ENCODE measurements at places on chromosomes 13 and 19.

GRCh38 chr13:87820241-87820640 is 149.1 kb downstream of the SLITRK5 start:
- DNase-seq, result no peak

DNA sequence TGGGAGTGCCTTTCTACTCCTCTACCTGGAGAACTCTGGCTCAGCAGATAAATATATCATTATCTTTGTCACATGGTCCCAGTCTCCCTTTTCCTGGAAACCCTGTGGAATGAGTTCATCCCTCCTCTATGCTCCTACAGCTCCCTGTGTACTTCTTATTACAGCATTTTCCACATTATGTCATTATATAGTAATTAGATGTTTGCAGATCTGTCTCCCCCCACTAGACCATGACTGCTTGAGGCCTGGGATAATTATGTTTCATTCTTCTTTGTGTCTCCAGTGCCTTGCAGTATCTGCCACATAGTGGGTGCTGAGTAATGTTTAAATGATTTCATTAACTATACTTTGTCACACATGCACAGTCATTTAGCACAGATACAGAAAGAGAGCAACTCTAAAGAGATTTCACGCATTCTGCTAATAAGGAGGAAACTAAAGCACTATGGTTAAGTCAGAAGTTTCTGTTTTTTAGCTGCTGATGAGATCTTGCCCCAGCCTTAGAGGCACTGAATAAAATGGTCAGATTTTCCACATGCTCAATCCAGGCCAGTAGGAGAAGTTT is 66.1 kb upstream of the DIAPH3 start:
- DNase-seq, result no peak

- no peak for DNase-seq
Measured at GRCh38 chr13:89832827-89833226, 1514.7 kb upstream of the MIR17HG start.

- DNase-seq, result no peak
Measured at GRCh38 chr13:111117961-111118360, 2.9 kb downstream of the ARHGEF7 start.

GRCh38 chr19:5489551-5489950 is 34.3 kb downstream of the ZNRF4 start:
- DNase-seq, result no peak

DNA sequence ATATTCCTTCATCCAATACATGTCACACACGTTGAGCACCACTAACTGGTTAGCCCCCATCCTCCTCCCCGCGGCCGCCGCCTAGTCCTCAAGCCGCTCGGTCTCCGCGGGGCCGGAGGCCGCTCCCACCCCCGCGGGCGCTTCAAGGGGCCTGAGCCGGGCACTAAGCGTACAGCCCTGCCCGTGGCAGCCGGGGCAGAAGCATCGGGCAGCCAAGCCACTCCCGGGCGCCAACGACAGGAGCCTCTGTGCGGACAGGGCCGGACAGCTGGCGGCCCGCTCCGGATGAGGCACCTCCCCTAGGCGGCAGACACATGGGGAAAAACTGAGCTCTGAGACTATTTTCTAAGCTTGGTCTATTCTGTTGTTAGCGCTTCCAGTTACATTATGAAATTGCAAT is 2.8 kb upstream of the ZNF543 start:
- DNase-seq, result no peak

GRCh38 chr19:58572026-58572817 is 913 bp downstream of the MZF1 start:
- DNase-seq, result no peak

DNA sequence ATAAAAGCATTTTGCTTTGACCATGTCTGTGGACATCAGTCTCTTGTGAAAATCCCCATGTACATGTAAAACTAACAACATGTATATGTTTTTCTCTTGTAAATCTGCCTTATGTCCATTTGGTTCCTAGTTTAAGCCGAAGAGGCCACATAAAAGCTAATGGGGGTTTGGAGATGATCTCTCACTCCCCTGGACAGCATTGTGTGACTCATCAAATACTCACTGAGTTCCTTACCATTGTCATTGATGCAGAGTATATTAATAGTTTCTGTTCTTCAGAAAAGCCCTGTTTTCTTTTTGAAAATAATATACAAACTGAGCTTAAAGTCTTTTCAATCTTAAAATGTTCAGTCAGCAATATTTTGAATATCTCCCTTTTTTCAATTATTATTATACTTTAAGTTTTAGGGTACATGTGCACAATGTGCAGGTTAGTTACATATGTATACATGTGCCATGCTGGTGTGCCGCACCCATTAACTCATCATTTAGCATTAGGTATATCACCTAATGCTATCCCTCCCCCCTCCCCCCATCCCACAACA is 536.7 kb upstream of the HTR2A start:
- no peak for DNase-seq

DNA sequence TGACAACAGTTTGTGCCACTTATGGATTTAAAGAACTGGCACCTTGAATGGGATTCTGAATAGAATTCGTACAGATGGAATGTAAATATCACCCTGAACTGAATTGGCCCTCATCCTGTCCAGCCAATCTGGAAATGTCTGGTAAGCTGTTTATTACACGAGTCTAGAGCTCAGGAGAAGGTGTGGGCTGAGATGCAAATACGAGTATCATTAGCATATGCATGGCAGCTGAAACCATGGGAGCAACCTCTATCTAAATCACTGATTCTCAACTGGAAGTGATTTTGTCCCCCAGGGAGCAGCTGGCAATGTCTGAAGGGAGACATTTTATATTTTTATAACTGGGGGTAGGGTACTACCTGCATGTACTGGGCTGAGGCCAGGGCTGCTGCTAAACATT is 15.6 kb upstream of the VWA8 start:
- no peak for DNase-seq

GRCh38 chr19:51565583-51565982 is 5.5 kb upstream of the ZNF175 start:
- DNase-seq, result no peak

DNA sequence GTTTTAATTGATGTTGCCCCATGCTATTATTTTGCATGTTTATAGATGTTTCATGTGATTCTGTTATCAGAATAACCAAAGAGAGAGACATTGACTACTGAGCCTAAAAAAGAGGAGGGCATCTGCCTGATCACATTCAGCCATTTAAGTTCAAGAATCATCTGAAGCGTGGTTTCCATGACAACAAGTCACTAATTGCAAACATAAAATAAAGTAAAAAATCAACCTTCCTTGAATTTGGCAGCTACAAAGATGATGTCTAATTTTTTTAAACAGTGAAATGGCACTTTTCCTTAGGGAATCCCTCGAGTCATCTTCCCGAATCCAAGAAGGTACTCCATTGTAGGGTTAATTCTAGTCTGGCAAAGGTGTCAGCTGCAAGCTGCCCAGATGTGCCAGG is 884.2 kb downstream of the DIAPH3 start:
- DNase-seq, result no peak

DNA sequence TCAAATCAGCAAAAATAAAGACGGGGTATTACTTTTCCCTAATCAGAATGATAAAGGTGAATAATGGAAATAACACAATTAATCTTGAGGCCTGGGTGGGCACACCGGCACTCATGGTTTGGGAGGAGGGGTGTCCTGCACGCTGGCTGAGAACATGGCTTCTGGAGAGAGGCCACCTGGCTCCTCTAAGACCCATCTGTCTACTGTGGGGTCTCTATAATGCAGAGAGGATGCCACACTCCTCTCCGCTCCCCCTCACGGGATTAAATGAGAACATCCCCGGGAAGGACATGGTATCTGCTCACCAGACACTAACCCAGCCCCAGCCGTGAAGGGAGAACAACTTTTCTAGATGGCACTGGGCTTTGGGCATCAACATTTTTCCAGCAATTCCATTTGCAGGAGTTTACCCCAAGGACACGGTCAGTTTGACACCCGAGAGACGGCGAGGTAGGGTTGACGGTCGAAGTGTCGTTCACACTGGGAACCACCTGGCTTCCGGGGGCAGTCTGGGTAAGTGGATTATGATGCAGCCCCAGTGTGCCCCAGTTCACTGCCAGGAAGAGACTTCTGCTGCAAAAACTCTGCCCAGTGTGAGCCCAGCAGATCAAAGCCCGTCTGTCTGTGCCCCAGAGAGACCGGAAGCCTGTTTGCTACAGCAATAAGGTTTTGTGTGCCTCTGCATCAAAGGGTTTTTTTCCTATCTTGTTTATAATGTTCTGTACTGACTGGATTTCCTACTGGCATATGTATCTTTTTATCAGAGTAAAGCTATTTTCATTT is 56.6 kb downstream of the CEBPG start:
- DNase-seq, result no peak

- DNase-seq, result no peak
Measured at GRCh38 chr19:34489175-34489574, 7.6 kb downstream of the WTIP start.

DNA sequence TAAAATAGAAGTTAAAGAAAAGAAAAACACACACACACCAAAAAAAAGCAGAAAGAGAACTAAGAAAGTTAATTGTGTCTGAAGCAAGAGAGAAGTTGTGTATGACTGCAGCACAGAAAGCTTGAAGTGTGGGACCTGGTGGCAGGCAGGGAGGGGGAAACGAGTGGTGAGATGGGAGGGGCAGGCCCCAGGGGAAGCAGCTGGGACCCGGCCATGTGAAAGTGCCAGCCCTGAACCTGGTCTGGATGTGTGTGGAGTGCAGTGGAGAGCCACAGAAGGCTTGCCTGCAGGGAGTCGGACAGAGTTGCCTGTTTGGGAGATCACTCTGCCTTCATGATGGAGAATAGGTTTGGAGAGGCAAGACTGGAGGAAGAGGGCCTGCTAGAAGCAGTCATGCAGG is 199.0 kb downstream of the GGACT start:
- no peak for DNase-seq

GRCh38 chr19:39297931-39298634 is 1.9 kb downstream of the IFNL1 start:
- no peak for DNase-seq

- DNase-seq, result peak; percentile 25
Measured at GRCh38 chr13:41216160-41216559, 21.8 kb upstream of the KBTBD7 start.

- DNase-seq, result no peak
Measured at GRCh38 chr13:43061496-43062280, 38.3 kb downstream of the DNAJC15 start.

DNA sequence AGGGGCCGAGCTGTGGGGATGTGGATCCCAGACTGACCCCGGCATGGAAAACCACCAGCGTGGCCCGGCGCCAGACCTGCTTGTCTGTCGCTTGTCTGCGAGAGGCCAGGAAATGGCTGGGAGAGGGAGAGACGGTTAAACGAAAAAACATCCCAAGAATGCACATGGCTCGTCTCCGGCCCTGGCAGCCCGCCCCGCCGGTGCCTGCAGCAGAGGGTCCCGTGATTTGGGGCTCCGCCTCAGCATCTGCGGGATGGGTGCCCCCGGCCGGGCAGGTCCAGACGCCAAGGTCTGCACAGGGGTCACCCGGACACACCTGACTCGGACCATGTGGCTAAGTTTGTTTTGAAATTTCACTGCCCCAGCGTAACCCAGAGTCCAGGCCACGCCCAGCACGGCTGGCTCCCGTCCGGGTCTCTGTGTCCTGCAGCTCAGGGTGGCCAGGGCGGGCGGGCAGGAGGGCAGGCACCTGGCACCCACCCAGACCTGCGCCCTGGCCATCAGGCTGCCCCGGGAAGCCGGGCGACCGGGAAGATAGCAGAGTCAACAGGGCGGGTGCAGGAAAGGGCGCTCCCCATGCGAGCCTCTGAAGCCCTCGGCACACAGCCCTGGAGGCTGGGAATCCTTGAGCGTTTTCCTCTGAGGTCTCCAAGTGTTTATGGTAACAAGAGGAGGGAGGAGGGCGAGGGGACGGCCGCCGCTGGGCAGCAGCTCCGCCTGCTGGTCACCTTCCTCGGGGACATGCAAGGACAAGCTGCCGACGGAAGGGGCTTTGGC is 103.2 kb downstream of the GADD45B start:
- peak; percentile 70 for DNase-seq

DNA sequence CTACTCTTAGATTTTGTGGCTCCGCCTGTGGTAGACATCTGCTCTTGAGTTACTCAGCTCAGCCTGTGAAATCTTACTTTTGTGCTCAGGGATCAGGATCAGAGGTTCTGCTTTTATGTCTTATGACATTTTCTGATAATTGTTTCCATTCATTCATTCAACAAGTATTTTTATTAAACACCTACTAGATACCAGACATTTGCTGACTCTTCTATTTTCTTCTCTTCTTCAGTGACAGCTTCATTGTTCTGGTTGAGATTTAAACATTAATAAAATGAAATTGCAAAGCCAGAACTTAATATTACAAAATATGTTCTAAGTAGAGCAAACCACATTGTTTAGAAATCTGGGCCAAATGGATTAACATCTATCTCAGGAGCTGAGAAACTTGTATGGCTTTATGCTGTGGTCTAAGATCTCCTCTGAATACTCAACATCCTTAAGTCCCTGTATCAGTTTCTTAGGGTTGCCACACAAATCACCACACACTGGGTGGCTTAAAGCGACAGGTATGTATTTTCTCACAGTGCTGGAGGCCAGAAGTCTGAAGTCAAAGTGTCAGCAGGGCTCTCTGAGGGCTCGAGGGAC is 15.8 kb upstream of the MICU2 start:
- no peak for DNase-seq

- no peak for DNase-seq
Measured at GRCh38 chr13:100637380-100637779, 37.2 kb downstream of the TMTC4 start.

DNA sequence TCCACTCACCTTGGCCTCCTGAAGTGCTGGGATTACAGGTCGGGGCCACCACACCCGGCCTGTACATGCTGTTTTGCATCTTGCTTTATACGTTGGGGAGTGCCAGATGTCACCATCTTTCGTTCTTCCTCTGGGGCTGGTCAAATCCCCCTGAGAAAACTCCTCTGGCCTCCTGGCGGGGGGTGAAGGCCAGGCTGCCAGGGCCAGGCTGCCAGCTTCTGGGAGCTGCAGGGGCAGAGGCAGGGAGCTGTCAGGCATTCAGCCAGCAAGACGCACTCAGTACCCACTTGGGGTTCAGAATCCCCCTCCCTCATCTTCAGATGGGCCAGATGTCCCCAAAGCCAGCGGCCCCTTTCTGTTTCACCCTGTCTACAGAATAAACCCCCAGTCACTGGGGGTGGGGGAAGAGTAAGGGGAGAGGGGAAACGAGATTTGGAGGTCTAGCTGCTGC is 16.1 kb downstream of the ZSWIM9 start:
- no peak for DNase-seq

GRCh38 chr13:42808341-42808940 is 27.1 kb downstream of the FAM216B start:
- DNase-seq, result no peak

GRCh38 chr19:7541828-7542443 is 6.4 kb downstream of the PNPLA6 start:
- DNase-seq, result no peak

DNA sequence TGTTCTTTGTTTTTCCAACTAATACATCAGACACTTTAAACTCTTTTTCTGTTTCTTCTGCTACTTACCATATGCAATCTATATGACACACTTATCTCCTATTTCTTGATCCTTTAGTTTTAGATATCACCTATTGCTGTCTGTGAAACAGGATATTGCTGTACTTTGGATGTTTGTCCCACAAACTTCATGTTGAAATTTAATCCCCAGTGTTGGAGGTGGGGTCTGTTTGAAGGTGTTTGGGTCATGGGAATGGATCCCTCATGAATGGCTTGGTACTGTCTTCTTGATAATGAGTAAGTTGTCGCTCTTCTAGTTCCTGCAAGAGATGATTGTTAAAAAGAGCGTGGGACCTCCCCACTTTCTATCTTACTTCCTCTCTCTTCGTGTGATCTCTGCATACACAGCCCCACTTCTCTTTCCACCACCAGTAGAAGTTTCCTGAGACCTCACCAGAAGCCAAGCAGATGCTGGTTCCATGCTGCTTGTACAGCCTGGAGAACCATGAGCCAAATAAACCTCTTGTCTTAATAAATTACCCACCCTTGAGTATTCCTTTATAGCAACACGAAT is 244.2 kb downstream of the NHLRC3 start:
- no peak for DNase-seq

Data from urothelium cell line (cell line).